Fibroblast of upper back skin (primary cell): ENCODE measurements at places on chromosomes 2 and 18.
A peak's percentile ranks its signal among the peaks of the same experiment; 100 is the strongest.

- DNase-seq = no peak
Measured at GRCh38 chr2:30847329-30847728, 40.1 kb upstream of the CAPN13 start.

- no peak for DNase-seq
Measured at GRCh38 chr2:120396861-120397811, 51.2 kb downstream of the INHBB start.

GRCh38 chr2:127530245-127531140, 4.2 kb upstream of the IWS1 start:
- no peak for DNase-seq

GRCh38 chr2:136306836-136307235, 188.9 kb upstream of the CXCR4 start:
- DNase-seq = no peak

- DNase-seq = peak; percentile 29
Measured at GRCh38 chr18:24993628-24994027, 358.3 kb downstream of the ZNF521 start.

DNA sequence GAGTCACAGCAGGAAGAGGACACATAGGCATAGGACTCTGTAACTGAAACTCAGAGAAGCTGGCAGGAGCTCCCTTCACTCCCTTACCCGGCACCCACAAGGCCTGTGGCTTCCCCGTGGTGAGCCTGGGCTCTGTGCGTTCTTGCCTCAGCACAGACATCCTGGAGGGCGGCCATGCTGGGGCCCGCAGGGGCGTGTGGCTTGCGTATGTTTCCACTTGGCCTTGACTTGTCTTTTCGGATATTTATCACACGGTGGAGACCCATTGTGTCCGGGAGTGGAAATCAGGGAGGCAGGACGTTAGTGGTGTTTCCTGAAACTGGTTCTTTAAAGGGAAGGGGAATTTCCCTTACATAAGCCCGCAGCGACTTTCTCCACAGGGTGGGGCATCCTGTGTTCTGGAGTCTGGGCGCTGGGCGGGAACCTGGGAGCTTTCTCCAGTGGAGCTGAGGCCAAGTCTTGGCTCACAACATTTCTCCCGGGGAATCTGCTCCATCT, 49.9 kb upstream of the EML6 start:
- DNase-seq = peak; percentile 39

DNA sequence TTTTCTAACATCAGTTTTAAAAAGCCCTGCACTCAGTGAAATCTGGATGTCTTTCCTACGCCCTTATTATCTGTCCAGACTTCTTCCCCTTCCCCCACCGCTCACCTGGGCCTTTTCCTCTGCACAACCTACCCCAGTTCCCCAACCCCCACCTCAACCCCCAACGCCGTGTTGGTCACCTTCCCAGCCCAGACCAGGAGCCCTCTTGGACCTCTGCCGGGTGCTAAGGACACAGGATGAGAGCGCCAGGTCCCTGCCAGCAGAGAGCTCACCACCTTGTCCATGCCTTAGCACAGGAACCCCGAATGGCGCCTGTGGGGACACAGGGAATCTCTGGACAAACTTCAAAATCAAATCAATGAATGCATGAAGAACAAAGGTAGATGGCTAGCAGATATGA, 966 bp upstream of the RBM43 start:
- DNase-seq = no peak

DNA sequence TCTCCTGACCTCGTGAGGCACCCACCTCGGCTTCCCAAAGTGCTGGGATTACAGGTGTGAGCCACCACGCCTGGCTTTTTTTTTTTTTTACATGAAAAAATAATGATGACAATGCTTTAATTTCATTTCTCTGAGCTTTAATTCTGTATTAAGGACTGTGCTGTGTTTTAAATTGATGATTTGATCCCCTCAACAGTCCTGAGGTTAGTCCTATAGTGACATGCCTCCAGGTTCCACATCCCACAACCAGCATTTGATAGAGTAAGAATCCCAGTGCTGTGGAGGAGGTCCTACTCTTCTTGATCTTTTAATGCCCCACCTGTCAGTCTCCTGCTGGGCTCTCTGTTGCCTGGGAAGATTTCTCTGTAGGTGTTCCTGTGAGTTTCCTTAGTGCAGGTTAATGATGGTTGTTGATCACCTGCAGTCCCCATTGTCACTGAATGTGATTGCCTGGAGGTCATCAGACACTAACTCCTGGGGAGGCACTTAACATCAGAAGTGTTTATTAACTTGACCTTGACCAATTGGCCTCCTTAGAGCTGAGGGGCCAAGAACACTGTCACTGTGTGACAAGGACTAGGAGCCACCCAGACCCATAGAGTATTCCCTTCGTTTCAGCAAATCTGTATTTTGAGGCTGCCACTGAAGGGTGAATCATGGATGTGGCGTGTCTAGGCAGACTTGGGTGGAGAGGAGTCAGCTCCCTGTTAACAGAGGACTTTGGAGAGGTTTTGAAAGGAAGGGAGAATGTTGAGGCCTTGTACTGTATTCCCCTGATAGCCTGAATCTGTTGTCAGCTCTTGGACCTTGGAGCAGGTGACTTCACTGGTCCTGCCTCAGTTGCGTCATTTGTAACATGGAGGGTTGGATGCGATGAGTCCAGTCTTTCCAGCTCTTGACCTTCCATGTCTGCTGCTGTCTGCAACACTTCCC, 11.5 kb downstream of the ASAP2 start:
- no peak for DNase-seq

DNA sequence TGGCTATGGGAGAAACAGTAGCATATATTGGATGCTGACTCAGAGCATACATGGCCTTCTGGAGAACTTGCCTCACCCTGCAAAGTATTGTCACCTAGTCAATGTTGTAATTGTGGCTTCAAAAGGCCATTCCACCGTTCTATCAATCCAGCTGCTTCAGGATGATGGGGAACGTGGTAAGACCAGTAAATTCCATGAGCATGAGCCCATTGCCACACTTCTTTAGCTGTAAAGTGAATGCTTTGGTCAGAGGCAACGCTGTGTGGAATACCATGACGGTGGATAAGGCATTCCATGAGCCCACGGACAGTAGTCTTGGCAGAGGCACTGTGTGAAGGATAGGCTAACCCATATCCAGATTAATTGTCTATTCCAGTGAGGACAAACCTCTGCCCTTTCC, 1300.1 kb upstream of the ACVR2A start:
- DNase-seq = peak; percentile 41

DNA sequence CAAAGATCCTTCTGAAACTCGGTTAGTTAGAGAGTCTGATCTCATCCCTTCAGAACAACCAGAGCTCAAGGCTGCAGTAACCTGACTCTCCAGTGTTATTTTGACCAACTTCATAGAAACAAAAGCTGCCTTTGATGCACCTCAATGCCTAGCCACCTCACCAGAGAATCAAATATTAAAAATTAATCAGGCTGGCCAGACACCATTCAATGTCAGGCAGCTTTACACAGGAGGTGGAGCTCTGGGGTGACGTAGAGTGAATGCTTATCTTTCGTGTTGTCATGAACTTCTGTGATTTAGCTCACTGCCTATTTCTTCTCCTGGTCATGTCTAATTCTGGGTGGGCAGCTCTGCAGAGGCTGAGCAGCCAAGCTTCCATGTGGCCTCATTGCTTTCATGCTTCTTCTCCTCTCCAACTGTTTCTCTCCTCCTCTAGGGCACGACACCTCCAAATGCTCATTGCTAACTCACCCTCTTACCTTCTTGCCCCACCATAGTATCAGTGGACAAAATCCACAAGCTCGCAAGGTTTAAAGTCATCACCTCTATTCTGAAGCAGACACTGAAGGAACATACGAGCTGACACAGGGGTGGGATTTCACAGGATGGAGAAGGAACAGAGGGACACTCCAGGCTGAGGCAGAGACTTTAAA, 39.4 kb downstream of the AAK1 start:
- DNase-seq = no peak

- DNase-seq = no peak
Measured at GRCh38 chr18:56462276-56462675, 176.1 kb downstream of the TXNL1 start.

- DNase-seq = no peak
Measured at GRCh38 chr2:88856409-88857135, 165.1 kb downstream of the RPIA start.

DNA sequence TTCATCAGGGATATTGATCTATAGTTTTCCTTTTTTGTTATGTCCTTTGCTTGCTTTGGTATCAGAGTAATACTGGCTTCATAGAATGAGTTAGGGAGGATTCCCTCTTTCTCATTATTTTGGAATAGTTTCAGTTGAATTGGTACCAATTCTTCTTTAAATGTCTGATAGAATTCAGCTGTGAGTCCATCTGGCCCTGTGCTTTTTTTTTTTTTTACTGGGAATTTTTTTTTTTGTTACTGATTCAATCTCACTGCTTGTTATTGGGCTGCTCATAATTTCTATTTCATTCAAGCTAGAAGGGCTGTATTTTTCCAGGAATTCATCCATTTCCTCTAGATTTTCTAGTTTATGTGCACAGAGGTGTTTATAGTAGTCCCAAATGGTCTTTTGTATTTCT, 103.9 kb downstream of the RND3 start:
- DNase-seq = no peak

- DNase-seq = no peak
Measured at GRCh38 chr2:195735347-195735746, 78.3 kb downstream of the SLC39A10 start.

- DNase-seq = no peak
Measured at GRCh38 chr2:106205488-106205887, 11.4 kb upstream of the UXS1 start.

- DNase-seq = no peak
Measured at GRCh38 chr18:39746201-39746600, 2180.6 kb upstream of the CELF4 start.

- DNase-seq = no peak
Measured at GRCh38 chr2:173762864-173763263, 202.3 kb downstream of the SP3 start.

- peak; percentile 24 for DNase-seq
Measured at GRCh38 chr2:154455866-154456265, 242.6 kb upstream of the KCNJ3 start.

DNA sequence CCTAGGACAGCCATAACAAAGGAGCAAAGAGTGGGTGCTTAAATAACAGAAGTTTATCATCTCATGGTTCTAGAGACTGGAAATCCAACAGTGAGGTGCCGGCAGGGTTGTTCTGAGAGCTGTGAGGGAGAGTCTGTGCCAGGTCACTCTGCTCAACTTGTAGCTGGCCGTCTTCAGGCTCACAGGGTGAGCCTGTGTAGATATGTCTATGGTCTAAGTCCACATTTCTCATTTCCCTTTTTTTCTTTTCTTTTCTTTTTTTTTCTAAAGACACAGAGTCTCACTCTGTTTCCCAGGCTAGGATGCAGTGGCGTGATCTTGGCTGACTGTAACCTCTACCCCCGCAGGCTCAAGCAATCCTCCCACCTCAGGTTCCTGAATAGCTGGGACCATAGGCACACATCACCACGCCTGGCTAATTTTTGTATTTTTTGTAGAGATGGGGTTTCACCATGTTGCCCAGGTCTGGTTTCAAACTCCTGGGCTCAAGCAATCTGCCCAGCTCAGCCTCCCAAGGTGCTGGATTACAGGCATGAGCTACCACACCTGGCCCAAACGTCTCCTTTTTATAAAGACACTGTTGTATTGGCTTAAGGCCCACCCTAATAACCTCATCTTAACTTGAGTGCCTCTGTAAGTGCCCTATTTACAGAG, 142.2 kb downstream of the SP3 start:
- no peak for DNase-seq

DNA sequence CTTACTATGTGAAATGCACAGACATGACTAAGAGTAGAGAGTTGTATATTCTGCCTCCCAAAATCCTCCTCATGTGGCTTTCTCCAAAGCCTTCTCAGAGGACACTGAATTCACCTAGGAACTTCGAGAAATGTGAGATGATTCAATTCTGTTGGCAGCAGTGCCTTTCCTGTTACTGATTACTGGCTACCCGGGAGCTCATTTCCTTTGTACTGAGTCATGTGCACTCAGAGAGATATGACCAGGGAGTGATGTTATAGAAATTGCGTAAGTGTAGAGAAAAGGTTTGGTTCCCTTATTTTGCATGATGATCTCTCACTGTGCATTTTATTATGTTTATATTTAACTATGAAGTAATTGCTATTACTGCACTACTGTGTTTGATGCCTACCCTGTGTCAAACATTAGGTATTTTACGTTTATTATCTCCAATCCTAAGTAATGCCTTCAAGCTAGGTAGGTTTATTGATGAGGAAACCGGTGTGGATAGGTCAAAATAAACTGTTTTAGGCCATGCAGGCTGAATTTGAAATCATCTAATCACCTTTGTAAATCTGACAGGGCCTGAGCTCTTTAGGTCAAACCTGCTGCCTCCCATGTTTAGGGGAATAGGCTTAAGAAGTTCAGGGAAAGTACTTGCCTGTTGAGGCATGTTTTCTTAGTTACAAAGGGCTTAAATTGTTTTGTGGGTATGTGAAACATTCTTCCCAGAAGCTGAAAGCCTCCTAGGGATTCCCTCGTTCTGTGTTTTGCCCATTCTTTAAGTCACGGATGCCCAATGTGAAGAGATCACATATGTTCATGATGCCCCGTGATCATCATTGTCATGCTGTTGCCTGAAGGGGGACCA, 86.8 kb downstream of the FMNL2 start:
- DNase-seq = peak; percentile 99

DNA sequence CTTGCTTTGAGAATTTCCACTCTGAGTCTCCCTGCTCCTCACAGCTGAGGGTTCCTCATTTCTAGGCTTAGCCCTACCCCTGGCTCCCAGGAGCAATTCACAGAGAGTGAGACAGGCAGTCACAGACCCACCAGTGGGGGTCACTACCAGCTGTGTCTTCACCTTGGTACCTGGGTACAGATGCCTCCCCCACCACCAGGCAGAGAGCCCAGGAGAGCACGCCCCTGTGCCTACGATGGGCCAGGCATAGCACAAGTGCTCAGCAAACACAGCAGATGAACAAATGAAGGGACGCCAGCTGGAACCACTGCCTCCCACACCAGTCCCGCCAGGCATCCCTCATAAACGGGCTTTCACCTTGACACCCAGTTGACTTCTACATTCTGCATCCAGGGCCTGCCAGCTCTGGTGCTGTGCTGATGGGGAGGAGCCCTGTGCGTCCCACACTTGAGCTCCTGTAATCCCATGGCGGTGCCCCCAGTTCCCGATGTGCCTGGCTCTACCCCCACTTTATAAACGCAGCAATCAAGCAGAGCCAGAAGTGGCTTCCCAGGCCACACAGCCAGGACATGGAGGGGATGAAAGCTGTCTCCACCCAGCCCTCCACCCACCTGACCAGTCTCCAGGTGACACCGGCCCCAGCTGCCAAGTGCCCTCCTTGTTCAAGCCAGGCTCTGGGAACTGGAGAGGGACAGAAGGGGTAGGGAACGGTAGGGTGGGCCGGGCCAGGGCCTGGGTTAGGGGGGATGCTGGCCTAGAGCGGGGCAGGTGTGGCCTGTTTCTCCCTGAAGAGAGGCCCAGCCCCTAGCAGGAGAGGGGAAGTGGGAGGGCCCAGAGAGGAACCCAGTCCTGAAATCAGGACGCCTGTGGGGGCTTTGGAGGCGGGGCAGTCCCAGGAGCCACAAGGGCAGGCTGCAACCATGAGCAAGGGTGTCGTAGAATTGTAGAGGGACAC, 42.5 kb downstream of the SCTR start:
- DNase-seq = no peak

GRCh38 chr2:160575368-160575767, 81.8 kb upstream of the RBMS1 start:
- DNase-seq = no peak
